Activated T-cell treated with anti-CD3 and anti-CD28 coated beads for 48 hours (primary cell): ENCODE measurements at places on chromosomes 2 and 18.

- DNase-seq, result no peak
Observed at GRCh38 chr2:16612490-16612889, 53.1 kb downstream of the CYRIA start.

- no peak for DNase-seq
Observed at GRCh38 chr2:186717320-186718007, 23.6 kb downstream of the FAM171B start.

DNA sequence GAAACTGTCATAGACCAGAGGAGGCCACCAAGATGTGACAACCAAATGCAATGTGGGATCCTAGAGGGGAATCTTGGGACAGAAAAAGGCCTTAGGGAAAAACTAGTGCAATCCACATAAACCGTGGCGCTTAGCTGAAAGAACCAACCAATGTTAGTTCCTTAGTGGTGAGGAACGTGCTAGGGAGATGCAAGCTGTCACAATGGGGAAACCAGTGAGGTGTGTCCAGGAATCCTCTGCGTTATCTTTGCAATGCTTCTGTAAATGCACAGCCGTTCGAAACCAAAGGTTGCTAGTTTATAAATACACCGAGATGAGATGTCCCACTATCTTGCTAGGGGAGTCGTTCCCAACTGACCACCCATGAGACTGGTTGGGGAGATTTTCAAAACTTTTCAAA, 157.0 kb upstream of the ID2 start:
- DNase-seq, result no peak

DNA sequence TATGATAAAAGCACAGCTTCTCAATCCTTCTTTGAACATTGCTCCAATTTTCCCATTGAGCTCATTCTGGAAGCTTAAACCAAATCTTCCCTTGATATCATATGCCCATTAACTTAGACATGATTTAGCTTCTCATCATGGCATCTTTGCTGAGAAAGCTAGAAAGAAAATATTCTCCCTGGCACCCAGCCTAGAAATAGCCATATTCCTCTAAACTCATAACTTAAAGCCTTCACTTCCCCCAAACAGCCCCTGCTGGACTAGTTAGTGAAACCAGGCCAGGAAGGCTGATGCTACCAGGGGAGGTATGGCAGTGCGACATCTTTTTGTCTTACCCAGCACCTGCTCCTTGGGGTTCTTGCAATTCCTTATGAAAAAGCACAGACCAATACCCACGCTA, 4.3 kb downstream of the AAK1 start:
- DNase-seq, result no peak

GRCh38 chr18:22391407-22392345, 26.0 kb downstream of the CTAGE1 start:
- DNase-seq, result peak; percentile 16

DNA sequence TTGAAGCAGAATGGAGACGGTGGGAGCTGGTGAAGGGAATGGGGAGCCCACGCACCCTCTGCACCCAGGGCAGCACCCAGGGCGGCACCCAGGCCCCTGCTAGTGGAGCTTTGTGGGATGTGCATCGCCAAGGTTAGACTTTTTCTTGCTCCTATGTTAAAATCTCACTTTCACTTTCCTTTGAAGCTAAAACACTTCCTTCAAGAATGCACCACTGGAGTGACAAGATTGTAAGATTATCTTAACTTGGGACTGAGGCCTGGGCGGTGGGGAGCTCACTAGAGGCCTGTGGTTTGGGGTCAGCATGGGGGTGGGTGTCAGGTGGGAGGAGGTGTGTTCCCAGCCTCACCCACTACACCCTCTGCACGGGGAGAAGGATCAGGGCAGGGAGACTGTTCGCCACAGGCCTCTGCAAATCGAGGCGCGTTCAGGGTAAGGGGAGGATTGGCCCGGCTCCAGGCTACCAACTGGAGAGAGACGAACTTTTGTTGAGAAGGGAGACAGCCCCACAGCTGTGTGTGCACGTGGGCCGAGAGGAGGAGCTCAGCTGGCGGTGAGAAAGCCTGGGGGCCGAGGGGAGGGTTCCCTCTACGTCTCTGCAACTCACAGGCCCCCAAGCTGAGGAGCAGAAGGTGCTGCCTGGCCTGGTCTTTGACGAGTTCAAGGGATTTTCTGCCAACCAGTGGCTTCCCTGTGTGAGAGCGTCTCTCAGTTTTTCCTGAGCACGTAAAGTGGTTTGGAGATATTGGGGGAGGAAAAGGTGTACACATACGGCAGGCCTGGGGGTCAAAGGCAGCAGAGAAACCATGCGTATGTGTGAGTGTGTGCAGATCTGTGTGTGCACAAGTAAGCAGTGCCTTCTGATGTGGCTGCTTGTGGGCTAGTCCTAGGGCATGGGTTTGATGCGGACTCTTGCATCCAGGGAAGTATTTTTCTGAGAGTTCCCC, 147.7 kb downstream of the KLHL29 start:
- DNase-seq, result peak; percentile 21

- no peak for DNase-seq
Observed at GRCh38 chr2:101371636-101372035, 15.7 kb downstream of the CREG2 start.

GRCh38 chr2:130391872-130392670, 36.2 kb downstream of the PTPN18 start:
- no peak for DNase-seq

GRCh38 chr18:65751155-65752085, 608 bp downstream of the CDH7 start:
- no peak for DNase-seq

DNA sequence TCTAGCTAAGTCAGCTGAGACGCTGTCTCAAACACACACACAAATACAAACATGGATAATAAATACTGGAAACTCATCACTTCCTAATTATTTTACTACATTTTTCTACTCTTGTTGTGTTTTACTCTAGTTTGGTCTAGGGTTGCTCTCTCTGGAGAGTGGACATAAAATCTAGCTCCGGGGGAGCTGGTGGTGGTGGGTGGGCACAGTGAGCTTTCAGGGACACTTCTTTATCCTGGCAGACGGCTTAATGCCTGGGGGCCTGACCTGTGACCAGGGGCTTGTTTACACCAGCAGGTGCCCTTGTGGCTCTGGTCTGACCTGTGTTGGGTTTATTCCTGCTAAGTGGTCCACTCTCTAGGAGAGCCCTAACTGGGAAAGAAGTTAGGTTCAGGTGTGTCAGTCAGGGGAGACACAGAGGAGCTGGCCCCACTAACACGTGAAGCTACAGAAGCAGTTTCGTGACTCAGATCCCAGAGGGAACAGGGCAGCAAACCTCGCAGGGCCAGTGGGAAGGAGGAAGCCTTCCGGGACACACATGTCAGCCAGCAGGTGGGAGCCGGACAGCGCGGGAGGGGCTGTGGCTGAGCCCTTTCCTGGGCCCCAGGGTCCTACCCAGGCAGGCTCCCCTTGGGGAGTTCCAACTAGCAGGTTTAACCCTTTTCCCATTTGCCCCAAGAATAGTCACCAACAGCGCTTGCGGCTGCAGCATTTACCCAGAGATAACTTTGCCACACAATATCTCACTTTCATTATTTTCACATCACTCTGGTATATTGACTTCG, 22.5 kb upstream of the BOK start:
- no peak for DNase-seq

DNA sequence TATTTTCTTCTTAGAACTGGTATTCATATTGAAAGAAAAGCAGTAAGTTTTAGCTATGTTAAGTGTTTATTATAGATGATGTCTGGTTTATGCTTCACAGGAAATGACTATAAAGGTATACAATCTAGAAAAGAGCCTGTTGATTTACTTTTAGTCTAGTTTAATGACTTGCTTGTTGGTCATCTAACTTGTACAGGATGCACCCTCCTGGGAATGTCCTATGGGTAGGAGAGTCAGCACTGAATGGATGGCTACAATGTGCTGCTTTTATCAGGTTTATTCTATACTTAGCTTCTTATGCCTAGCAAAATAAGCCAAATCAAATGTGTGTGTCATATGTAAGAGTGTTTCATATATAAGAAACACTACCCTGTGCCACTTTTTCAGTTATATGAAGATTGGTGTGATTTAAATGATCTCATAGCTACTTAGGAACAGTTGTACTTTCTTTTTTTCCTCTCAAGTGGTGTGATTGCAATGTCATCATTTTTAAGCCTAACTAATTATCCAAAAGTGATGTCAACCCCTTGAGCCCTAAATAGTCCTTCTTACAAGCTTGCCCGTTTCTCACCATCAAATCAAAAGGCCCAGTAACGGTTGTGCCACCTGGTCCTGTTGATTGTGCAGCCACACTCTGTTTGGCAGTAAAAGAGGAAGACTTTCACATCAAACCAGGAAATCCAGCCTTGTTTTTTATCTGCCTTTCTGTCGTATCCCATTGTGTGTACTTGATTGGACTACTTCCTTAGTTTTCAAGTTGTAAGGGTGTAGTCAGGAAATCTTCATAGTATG, 176.0 kb downstream of the DIS3L2 start:
- no peak for DNase-seq

- no peak for DNase-seq
Observed at GRCh38 chr18:58201733-58202730, 158.0 kb downstream of the NEDD4L start.

DNA sequence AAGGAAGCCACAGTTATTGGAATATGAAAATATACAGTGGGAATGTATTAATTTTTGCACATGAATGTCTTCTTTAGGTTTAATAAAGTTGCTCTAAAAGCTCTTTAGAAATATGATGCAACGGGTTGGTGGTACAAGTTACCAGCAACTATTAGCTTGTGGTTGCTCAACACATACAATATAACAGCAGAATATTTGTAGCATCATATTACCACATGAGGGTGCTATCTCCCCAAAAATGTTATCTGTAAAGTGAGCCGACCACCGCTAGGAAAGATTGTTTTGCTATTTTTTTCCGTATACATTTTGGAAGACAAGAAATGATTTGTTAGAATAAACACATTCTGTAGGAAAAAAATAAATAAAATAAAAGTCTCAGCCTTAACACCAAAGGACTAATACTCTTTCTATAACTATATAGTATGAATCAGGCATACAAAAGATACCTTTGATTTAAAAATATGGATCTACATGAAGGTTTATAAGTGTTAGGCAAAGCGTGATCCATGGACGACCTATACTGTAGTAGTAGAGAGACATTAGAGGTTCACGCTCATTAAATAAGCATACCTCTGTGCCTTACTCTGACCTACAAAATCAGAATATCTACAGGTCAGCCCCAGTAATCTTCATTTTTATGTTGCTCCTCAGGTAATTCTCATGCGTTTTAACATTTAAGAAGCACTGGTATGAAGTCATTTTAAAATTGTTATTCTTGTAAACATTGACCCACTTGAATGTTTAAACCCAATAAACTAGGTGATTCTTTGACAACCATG, 1110.6 kb upstream of the ACVR2A start:
- DNase-seq, result no peak

DNA sequence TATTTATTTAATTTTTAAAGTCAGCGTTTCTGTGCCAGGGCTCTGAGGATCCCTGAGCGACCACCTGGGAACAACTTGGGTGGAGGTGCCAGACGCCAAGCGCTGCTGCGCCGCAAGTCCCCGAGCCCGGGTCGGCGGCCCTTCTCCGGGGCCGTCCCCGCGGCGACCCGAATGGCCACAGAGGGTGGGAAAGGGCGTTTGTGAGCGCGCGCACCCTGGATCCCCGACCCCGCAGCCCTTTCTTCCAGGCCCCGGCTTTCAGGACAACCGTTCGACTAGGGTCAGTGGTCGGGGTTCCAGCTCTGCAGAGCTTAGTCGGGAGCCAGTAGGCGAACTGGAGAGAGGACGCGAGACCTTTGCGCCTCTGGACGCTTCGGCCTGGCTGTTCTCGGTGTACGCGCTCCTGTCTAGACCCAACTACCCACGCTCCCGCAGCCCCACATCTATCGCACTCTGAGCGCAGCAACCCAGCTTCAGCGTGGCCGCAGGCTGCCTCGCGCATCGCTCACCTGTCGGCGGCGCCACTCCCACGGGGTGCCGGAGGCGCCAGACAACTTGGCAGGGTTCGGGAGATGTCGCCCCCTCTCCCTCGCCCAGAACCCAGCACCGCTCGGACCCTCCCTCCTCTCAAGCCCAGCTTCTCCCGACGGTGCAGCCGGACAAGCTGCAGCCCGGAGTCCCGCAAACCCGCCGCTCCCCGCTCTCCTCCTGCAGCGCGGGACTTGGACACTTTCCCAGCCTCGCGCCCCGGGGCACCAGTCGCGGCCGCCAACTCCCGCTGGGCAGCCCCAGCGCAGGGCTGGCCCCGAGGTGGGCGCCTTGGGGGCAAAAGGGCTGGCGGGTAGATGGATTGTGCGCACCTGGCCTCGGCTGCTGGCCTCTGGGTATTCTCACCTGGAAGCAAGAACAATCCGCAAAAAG, 758 bp downstream of the LYPD1 start:
- no peak for DNase-seq

GRCh38 chr2:2590841-2591541, 259.9 kb upstream of the MYT1L start:
- DNase-seq, result no peak

GRCh38 chr2:28356095-28356911, 36.4 kb upstream of the FOSL2 start:
- no peak for DNase-seq

GRCh38 chr2:45255563-45255962, 246.3 kb upstream of the SIX2 start:
- DNase-seq, result no peak

GRCh38 chr18:56804395-56804794, 153.2 kb downstream of the WDR7 start:
- no peak for DNase-seq

GRCh38 chr18:59024829-59025228, 114.9 kb upstream of the SEC11C start:
- no peak for DNase-seq

GRCh38 chr2:17375262-17375661, 143.0 kb downstream of the RAD51AP2 start:
- no peak for DNase-seq

DNA sequence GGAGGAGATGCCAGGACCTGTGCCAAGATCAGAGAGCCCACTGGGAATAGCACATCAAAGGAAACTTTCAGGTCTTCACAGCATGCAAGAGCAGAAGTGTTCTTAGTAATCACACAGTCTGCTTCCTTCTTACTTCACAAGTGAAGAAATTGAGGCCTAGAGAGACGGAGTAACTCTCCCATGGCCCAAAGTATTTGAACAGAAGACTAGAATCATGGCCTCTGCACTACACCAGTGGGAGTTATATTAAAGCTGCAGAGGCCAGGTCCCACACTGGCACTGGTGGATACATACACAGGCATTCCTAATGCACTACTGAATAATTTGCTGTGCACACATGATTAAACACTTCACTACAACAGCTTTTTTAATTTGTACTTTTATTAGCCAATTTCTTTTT, 107.6 kb upstream of the RMP24 start:
- no peak for DNase-seq
